ENCODE measurements at places on chromosomes 5 and 9. TPM values are rescaled to one million over a fixed set of nuclear protein-coding genes. Genes with fewer than 3 reads are reported as not detected.

Gene ZNF618
- total RNA-seq: 6.4 TPM

Gene EGFL7
- total RNA-seq: 78.4 TPM

Gene FBP1
- total RNA-seq: 0.53 TPM

Gene IL7R
- total RNA-seq: 0.22 TPM

Gene GAS1
- 86.5 TPM for total RNA-seq

Gene SPATA31D3
- total RNA-seq: not detected

Gene TCOF1
- total RNA-seq: 12.6 TPM

Gene DENND4C
- total RNA-seq: 38.4 TPM

Gene CORO2A
- total RNA-seq: 0.13 TPM

Gene TXNDC8
- not detected for total RNA-seq

DNA sequence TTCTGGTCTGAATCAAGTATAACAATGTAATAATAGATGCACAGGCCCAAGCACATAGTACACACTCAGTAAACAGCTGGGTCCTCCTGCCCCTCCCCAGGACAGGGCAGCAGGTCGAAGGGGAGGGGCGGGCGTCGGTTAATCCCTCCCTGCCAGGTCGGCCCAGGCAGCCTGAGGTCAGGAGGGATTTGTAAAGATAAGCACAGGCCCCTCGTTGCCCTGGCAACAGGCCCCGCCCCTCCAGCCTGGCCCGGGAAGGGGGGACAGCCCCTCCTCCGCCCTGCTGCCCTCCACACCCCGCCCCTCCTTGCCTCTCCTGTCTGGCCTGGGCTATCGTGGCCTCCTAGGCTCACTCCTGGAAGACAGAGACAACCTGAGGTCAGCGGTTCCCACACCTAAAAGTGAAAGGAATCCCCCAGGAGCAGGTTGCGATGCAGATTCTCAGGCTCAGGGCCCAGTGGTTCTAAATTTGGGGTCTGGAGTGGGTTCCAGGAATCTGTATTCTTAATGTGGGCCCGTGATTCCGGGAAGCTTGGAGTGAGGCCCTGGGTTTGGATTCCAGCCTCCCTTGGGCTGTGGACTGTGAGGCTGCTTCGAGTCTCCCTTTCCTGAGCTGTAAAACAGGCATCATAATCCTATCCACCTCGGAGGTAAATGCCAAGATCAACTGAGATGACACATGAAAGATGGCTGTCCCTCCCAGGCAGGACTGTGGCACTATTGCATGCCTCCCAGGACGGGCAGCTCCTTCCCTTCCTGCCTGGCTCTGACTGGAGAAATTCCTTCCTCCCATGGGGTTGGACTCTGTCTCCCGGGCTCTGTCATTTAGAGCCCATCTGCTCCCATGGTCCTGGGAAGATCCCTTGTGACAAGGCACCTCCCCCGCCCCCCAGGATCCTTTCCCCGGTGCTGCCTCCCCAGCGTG is 4.4 kb downstream of the CRB2 start:
- DNase-seq: no peak

- DNase-seq: no peak
Observed at GRCh38 chr5:8641786-8642505, 773.0 kb downstream of the MTRR start.

DNA sequence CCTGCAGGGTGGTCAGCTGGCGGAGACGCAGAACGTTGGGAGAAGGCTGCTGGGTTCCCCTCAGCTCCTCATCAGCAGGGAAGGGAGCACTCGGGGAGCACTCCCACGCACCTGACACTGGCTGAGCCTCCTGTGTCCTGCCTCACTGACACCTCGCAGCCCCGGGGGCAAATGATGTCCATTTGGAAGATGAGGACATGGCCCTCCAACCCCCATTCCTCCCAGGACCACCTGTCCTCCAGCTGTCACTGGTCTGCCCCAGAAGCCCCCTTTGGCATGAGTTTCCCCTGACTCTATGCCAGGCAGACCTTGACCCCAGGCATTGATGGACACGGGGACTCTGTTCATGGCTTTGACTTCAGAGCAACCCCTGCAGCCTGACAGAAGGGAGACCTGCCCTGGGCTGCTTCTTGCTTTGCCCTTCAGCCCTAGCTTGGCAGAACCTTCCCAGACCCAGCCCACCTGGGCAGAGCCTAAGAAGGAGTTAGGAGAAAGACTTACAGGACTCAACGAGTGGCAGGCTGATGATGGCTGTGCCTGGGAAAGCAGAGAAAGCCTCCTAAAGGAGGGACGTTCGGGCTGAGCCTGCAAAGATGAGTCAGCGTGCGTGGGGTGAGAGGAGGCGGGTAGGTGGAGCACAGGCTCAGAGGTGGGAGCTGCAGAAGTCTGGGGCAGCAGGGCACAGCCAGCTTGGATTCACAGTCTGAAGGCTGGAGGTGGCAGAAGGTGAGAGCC is 90.6 kb downstream of the LMX1B start:
- peak; percentile 14 for DNase-seq

- peak; percentile 72 for DNase-seq
Observed at GRCh38 chr9:6552498-6553121, 92.9 kb downstream of the GLDC start.

DNA sequence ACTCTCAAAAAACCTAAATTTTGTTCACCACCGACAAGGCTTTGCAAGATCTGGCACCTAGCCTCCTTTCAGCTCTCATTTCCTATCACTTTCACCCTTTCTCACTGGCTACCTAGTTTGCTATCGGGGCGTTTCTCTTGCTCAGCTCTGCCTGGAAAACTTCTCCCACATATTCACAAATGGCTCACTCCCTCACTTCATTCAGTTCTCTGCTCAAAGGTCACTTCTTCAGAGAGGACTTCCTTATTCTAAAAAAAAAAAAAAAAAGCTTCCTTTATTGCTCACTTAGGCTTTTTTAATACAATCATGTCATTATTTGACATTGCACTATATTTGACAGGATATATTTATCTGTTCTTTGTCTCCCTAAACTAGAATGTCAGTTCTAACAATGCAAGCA is 2.1 kb upstream of the SLC25A46 start:
- DNase-seq: no peak

GRCh38 chr9:106874652-106875051 is 11.7 kb downstream of the ZNF462 start:
- DNase-seq: no peak

- DNase-seq: peak; percentile 90
Observed at GRCh38 chr9:84845956-84846900, 176.7 kb downstream of the NTRK2 start.

DNA sequence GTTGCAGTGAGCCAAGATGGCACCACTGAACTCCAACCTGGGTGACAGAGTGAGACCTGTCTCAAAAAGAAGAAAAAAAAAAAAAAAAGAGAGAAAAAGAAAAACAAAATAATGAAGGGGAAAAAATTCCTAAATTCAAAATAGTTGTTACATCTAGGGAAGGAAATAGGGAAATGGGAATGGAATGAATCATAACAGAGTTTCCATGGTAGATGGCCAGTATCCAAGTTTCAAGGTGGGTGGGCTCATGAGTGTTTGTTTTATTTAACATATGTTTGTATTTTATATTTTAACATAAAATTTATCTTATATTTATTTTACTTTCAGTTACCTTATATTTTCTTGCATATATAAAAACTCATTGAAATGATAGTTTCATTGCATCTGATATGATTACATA is 215.6 kb downstream of the ARHGEF28 start:
- DNase-seq: no peak

GRCh38 chr5:124839371-124839998 is 93.0 kb upstream of the ZNF608 start:
- DNase-seq: peak; percentile 34

GRCh38 chr9:92561374-92562330 is 25.9 kb upstream of the ECM2 start:
- peak; percentile 84 for DNase-seq

DNA sequence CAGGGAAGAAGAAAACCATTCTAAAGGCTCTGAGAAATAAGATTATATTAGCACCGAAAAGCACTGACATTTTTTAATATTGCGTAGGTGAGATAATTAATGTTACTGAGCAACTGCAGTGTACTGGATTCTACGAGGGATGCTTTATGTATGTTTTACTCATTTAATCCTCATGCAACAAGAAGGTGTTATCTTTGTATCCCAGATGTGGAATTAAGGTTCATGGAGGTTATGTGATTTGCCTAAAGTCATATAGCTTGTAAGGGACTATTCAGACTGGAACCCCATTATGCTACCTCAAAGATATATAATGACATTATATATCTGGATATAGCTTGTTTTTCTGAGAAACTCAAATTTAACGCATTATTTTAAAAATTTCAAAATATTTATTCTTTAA is 2.5 kb downstream of the FBXO4 start:
- no peak for DNase-seq

GRCh38 chr9:84919440-84919839 is 249.9 kb downstream of the NTRK2 start:
- DNase-seq: no peak

GRCh38 chr5:41219658-41220269 is 6.4 kb upstream of the C6 start:
- peak; percentile 50 for DNase-seq

- DNase-seq: no peak
Observed at GRCh38 chr5:134594336-134594735, 38.3 kb downstream of the SAR1B start.

DNA sequence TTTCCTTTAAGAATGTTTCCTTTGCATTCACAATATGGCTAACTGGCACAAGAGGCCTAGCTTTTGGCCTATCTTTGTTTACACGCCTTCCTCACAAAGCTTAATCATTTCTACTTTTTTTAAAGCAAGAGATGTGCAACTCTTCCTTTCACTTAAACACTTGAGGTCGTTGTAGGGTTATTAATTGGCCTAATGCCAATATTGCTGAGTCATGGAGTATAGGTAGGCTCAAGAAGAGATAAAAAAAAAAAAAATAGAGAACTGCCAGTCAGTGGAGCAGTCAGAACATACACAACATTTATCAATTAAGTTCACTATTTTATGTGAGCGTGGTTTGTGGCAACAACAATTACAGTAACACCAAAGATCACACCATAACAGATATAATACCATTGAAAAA is 5.9 kb downstream of the FKBP15 start:
- peak; percentile 10 for DNase-seq

GRCh38 chr5:138968601-138969000 is 93.5 kb upstream of the LRRTM2 start:
- DNase-seq: no peak

- peak; percentile 14 for DNase-seq
Observed at GRCh38 chr9:101026824-101027223, 1.7 kb upstream of the PLPPR1 start.

DNA sequence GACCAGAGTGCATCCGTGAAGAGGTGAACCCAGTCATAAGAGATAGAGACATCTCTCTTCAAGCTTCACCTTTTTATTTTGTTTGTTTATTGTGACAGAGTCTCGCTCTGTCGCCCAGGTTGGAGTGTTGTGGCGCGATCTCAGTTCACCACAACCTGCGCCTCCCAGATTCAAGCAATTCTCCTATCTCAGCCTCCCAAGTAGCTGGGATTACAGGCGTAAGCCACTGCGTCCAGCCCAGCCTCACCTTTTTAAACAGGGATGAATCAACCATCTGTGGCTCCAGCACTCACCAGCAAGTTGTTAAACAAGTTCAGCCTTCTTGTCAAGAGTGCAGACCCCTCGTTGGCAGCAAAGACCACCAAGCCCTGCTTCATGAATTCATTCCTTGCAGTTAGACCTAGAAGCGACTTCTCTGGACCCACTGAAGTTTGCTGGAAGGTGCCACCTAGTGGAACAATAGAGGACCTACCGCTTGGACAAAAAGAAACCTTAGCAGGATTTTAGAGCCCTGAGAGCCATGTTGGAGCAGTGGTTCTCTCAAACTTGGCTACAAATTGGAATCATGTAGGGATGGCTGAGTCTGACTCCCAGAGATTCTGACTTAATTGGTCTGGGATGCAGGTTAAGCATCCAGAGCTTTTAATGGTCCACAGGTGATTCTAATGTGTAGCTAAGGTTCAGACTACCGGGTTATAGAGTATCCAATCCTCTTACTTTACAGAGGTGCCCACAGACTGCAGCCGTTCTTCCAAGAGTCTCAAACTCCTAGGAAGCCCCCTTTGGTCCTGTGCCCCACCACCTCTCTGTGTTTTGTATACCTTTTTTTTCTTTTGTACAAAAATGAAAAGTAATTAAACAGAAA is 10.5 kb upstream of the GALNT10 start:
- peak; percentile 85 for DNase-seq

GRCh38 chr5:7960142-7960541 is 91.2 kb downstream of the MTRR start:
- DNase-seq: no peak

DNA sequence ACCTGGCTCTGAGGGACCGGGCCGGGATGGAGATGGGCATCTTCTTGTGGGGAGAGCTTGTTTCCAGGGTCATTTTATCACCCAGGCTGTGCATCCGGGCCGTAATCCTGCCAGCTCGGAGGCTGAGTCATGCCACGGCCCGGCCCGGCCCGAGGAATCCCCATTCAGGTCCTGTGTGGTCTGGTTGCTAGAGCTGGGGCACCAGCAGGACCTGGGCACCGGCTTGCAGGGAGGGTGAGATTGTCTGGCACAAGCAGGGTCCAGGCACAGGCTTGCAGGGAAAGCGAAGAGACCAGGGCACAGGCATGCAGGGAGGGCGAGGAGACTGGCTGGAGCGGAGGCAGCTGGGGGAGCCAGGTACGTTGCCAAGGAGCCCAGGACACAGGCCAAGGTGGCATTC is 106.8 kb downstream of the RXRA start:
- no peak for DNase-seq

DNA sequence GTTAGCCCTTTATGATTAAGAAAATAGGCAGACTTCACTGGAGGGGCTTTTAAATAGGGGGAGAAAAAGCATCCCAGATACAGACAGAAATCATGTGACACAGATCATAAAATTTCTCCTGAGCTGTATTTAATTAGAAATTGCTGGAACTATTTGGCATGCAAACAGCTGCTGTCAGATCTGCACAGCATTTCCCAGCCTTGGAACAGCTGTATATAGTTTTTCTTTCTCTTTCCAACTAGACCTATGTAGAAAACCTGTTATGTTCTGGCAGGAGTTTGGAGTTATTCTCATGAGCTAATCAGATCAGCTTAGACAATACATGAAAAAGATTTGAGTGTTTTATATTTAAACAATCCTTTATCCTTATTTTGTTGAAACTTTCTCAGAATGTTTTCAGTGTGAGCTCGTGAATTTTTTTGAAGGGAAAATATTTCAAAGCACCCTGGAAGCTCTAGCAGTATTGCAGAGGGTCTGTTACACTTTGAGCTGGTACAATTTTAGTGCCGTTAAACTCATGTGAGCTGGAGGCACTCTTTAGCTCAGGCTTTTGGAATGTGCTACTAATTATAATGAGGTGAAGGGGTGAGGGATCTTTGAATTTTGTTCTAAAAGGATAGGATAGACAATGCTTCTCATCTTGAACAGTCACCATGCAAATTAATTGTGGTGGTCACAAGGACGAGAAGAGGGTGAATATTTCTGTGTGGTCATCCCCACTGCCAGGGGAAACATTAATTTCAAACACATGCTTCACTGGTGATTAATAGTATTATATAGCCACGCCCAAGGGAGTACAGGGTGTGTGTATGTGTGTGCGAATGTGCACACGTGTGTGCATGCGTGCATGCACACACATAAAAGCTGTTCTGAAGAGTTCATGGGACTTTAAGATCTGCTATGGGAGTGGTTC is 239.4 kb upstream of the FBXL7 start:
- peak; percentile 96 for DNase-seq

GRCh38 chr9:100216178-100216787 is 117.2 kb downstream of the INVS start:
- DNase-seq: no peak

GRCh38 chr5:96885518-96886338 is 9.4 kb downstream of the ERAP2 start:
- DNase-seq: peak; percentile 23

- DNase-seq: peak; percentile 64
Observed at GRCh38 chr5:10140195-10140973, 109.3 kb downstream of the ATPSCKMT start.
